ENCODE measurements at places on chromosomes 5 and 9.
A peak's percentile ranks its signal among the peaks of the same experiment; 100 is the strongest.

- DNase-seq, result no peak
Measured at GRCh38 chr5:137563301-137563645, 64.1 kb upstream of the SPOCK1 start.

DNA sequence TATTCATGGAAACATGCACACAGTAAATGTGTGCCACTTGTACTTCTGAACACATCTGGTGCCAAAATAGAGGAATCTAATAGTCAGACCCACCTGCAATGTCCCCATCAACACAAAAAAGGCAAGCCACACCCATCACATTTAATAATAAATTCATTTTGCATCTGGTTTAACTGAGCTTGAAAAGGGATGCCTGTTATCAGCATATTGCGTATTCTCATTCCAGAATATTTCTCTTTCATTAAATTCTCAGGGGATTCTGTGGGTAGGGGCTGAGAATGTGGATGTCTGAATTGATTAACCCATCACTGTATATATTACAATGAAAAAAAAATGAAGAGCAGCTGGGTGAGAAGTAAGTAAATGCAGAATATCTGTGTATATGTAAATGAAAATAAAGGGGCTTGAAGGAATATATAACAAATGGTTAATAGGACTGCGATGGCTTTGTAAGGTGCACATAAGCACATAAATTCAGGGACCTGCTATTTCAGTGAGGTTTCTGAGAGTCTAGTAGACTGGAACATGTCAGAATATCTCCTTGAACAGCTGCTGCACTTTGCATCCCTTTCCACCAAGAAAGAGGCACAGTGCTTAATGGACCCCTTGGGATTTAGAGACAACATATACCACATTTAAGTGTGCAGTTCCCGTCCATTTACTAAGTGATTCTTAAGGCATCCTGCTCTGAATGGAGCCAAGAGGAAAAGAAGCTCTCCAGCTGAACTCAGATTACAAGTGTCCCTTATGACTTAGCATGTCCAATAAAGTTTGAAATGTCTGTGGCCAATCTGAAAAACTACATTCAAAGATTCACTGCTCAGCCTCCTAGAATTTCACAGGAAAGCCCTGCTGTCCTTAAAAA, 104.1 kb upstream of the NIPBL start:
- DNase-seq, result no peak

DNA sequence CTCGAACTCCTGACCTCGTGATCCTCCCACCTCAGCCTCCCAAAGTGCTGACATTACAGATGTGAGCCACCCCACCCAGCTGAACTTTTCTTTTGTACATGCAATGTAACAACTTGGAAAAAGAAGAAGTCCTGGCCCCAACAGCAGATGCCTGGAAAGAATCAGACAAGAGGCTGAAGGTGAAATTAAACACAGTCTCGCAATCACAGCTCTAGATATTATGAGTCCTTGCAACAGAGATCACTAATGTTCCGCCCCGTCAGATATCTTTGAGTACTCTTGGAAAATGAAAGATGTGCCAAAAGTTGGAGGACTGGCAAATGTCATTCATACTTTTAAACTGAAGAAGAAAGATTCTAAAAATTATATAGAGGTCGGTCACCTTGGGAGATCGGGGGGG, 254.3 kb downstream of the GLIS3 start:
- DNase-seq, result no peak

GRCh38 chr9:89493671-89494070, 4.2 kb downstream of the SEMA4D start:
- DNase-seq, result no peak

DNA sequence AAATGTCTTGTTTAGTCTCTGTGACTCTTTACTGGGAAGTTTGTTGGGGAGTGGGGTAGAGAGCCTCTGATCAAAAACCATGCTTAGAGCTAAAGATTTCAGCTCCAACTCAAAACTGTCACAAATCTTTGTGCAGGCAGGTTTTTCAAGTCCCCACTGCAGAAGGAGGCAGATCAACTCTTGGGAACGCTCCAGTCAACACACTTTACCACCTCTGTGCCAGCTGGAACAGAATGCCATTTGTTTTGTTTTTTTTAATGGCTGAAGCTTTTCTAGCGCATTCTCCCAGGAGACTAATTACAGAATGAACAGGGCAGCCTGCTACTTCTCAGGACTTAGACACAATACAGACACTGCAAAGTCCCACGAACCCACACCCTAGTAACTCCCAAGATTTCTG, 17.9 kb upstream of the LHX6 start:
- DNase-seq, result no peak

- DNase-seq, result no peak
Measured at GRCh38 chr9:124747065-124747464, 24.0 kb downstream of the NR6A1 start.

- DNase-seq, result peak; percentile 63
Measured at GRCh38 chr9:36991516-36992134, 42.4 kb downstream of the PAX5 start.

DNA sequence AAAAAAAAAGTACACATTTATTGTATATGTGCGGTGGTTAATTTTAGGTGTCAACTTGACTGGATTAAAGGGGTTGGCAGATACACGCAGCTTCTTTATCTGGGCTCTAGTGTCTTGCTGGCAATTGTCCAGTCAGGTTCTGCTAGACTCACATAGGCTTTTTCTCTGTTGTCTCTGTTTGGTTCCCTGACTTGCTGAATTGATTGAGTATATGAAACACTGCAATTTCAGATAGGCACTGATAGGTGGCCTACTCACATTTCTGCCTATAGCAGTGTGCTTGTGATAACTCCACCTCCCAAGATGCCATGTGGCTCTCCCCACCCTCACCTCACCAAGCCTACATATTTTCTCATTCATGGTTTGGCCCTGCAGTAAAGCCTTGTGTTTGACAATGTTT, 52.5 kb downstream of the AOPEP start:
- no peak for DNase-seq

DNA sequence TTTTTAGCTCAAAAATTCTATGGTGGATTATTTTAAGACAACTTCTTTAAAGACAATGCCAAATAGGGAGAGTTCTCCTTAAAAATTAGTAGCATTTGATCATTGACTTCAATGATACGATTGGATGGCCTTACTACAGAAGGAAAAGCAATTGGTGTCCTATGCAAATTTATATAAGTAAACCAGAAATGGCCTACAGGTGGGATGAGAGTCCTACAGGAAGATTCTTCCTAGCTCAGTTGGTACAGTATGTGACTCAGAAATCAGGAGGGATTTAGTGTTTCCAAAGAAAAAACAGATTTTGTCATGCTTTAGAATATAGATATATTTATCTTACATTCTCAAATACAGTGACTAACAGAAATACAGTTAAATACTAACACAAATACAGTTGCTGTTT, 6.5 kb downstream of the ANKRA2 start:
- DNase-seq, result no peak

DNA sequence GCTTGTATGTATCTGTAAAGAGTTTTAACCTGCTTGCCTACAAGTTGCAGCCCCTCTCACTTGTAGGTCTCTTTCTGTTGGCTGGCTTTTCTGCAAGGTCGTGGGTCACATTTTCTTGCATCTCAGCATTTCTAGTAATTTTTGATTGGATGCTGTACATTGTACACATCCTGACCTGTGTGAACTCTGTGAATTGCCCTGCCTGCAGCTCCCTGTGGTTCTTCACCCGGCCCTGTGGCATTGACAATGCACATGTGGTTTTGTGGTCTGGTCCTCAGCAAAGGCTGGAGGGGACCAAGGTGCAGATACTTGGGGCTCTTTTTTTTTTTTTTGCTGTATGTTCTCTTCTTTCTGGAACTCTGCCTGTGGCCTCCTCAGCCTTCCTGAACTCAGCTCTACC, 53.6 kb downstream of the WNK2 start:
- no peak for DNase-seq

DNA sequence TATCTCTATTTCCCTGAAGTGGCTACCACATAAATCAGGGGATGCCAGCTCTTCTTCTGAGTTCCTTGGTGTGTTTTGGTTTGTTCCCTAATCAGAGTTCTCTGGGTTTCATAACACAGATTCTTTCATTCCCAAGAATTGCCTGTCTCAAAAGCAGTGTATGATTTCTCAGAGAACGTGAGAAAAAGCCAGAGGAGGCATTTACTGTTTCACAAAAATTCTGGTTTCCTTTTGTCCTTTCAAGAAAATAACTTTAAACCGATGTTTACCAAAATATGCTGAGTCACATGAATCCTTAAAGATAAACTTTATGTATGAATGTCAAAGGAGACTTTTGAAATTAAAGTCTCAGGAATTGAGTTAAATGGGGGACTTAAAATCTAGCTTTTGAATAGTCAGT, 314.3 kb downstream of the EBF1 start:
- no peak for DNase-seq

GRCh38 chr5:117072439-117072838, 497.8 kb upstream of the SEMA6A start:
- no peak for DNase-seq

GRCh38 chr5:54883374-54884194, 101.8 kb downstream of the ESM1 start:
- peak; percentile 71 for DNase-seq

- peak; percentile 34 for DNase-seq
Measured at GRCh38 chr5:10106806-10107205, 142.9 kb downstream of the ATPSCKMT start.

DNA sequence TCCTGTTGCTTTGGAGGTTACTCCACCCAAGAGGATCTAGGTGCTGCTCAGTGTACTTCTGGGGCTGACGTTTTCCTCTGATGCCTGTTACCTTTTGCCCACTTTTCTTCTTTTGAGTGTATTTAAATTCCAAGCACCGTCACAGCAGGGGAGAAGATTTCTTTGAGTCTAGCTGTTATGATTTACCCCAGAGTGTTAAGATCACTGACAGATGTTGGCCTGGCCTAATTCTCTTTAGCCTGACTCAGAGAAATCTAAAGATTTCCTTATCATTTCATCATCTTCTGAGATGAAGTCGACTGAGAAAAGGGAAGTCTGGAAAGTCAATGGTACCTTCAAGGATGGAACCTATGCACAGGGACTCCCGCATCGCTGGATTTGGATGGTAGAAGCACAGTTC, 191.5 kb downstream of the FBXL7 start:
- DNase-seq, result no peak

GRCh38 chr9:130606887-130607600, 27.7 kb downstream of the FUBP3 start:
- DNase-seq, result no peak

- peak; percentile 18 for DNase-seq
Measured at GRCh38 chr5:168681556-168682183, 102.5 kb upstream of the PANK3 start.

DNA sequence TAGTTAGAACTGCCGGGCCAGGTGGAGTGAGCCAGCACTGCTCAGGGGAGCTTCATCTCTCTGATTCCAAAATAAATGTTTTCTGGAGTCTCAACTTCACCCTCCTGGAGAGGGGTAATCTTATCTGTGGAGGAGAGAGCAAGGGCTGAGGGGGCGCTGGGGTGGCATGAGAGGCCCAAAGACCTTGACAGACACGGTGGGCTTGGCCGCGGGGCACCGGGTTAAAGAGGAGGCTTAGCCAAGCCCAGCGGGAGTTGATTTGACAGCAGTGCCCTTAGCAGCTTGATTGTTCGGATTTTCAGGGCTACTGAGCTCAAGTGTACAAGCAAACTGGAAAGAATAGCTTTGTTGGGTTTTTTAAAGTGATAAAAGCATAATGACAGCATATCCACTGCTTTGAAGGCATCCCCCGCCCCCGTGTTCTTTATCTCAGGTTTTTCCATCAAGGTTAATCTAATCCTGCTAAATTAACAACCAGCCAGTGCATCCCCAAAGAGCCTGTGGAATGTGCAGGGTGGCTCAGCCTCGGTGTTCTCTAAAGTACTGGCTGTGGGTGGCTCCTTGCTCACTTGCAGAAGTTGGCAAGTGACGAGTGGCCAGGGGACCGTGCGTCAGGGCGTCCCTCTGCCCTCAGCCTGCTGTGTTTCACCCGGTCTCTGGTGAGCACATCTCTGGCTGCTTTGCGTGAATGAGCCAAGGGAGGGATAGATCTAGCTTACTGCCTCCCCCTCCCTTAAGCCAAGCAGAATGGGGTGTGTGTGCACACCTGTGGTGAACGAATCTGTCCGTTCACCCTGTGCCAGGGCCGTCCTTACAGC, 5.5 kb downstream of the QRFP start:
- no peak for DNase-seq

GRCh38 chr9:134486596-134486995, 155.0 kb upstream of the COL5A1 start:
- no peak for DNase-seq

DNA sequence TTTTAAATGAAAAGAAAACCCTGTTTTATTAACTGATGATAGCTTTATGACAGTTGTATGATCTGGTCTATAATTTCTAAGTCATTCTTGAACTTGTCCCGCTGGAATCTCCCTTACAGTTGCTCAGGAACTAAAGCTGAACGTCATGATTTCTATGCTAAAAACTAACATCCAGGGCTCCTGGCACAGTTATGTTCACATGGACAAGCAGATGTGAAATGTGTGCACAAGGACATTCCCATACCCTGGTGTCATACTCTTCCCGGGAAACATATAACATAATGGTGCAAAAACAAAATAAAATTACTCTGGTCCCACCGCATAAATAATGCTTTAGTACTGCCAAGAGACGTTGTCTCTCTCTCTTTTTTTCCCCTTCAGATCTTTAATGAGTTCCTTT, 134.9 kb downstream of the PRDM6 start:
- no peak for DNase-seq

GRCh38 chr5:148085977-148086705, 22.4 kb downstream of the SPINK5 start:
- DNase-seq, result no peak

GRCh38 chr9:72428329-72428728, 63.3 kb upstream of the ZFAND5 start:
- peak; percentile 12 for DNase-seq

DNA sequence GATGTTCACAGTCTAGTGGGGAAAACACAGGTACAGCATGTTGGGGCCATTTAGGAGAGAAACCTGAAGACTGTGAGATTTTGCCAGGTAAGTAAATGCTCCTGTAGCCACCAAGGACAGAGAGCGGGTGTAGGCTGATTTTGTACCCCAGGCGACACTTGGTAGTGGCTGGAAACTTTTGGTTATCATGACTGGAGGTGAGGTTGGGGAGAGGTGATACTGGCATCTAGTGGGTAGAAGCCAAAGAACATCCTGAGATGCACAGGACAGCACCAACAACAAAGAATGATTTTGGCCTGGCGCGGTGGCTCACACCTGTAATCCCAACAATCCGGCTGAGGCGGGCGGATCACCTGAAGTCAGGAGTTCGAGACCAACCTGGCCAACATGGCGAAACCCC, 38.8 kb upstream of the PWWP2A start:
- DNase-seq, result no peak

- no peak for DNase-seq
Measured at GRCh38 chr5:57396701-57397100, 85.9 kb downstream of the ACTBL2 start.

DNA sequence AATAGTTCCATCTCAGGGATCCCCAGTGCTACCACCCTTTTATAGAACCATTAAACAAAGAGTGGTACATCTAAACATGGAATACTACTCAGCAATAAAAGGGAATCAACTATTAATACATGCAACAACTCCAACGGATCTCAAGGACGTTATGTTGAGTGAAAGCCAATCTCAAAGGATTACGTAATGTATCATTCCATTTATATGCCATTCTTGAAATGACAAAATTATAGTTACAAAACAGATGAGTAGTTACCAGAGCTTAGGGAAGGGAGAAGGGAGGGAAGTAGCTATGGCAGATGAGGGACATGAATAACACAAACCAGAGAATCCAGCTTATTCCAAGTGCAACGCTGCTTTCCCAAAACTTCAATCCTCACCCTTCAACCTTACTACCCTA, 69.5 kb downstream of the ACTL7B start:
- DNase-seq, result no peak

GRCh38 chr5:176629853-176630680, at the start of the genes EIF4E1B and SNCB:
TSS of gene EIF4E1B (plus strand) at chr5:176630675. CDS start at chr5:176642788, 12,113 bp downstream.
TSS of gene SNCB (minus strand) at chr5:176630534. CDS start at chr5:176629654, 880 bp downstream.
- peak; percentile 79 for DNase-seq
